ENCODE measurements at places on chromosomes 4 and X. TPM values are rescaled to one million over a fixed set of nuclear protein-coding genes. Genes with fewer than 3 reads are reported as not detected.

The MAGEA11 gene
- not detected for total RNA-seq

The CSN1S1 gene
- total RNA-seq: not detected

The MAMLD1 gene
- total RNA-seq: 1.3 TPM

The CT55 gene
- not detected for total RNA-seq

The PAGE5 gene
- total RNA-seq: not detected

The CLTRN gene
- 0.78 TPM for total RNA-seq

The HELT gene
- total RNA-seq: not detected

The LNX1 gene
- 45.3 TPM for total RNA-seq

DNA sequence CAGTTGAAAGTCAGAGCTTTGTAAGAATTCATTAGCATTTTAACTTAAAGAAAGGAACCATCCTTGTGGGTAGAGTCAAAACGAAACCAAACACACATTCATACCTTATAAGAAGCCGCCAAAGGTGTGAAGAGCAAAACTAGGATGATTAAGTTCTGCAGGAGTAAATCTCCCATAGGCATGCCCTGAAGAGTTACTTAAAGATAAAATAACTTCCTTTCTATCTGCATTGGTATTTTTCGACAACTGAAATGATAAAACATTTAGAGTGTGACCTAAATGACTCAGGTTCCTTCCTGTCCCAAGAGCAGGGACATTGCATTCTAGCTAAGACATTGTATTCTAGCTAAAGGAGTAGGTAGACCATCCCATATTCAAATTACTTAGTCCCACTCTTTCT lies 75.3 kb downstream of the BCOR start:
- H3K36me3 ChIP-seq: no peaks in the 10 kb centered on the region
- H3K4me1 ChIP-seq: no peaks in the 10 kb centered on the region
- DNase-seq: no peak
- H3K4me3 ChIP-seq: no peak overlapping the region
- no peaks in the 10 kb centered on the region for H3K27me3 ChIP-seq
- no peak overlapping the region for H3K27ac ChIP-seq

DNA sequence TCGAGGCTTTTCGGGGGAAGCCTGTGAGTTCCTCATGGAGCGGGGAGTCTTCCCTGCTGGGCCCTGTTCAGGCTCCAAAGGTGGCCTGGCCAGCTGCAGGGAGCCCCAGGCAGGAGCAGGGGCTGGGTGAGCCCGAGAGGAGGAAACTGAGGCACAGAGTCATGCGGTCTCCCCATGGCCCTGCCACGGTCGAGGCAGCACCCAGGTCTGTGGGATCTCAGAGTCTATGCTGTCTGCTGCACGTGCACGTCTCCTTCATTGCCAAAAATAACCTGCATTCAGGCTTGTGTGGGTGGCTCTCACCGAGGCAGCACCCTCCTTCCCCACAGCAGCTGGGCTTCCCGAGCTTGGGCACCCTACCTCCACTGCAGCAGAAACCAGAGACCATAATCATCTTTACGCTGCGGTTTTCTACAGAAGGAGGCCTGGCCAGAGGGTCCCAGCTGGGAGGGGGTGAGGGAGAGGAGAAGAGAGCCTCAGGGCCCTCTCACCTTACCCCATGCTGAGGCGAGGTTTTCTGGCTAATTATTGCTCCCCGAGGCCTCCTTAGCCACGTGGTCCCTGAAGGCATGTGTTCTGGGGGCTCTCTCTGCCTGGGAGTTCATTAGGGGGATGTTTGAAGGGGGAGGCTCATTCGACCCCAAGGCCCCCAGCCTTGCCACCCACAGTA lies 64.3 kb downstream of the CPZ start:
- H3K27ac ChIP-seq: no peak overlapping the region
- H3K4me1 ChIP-seq: no peaks in the 10 kb centered on the region
- H3K27me3 ChIP-seq: no peaks in the 10 kb centered on the region
- H3K4me3 ChIP-seq: no peak overlapping the region
- DNase-seq: no peak
- H3K36me3 ChIP-seq: no peaks in the 10 kb centered on the region

DNA sequence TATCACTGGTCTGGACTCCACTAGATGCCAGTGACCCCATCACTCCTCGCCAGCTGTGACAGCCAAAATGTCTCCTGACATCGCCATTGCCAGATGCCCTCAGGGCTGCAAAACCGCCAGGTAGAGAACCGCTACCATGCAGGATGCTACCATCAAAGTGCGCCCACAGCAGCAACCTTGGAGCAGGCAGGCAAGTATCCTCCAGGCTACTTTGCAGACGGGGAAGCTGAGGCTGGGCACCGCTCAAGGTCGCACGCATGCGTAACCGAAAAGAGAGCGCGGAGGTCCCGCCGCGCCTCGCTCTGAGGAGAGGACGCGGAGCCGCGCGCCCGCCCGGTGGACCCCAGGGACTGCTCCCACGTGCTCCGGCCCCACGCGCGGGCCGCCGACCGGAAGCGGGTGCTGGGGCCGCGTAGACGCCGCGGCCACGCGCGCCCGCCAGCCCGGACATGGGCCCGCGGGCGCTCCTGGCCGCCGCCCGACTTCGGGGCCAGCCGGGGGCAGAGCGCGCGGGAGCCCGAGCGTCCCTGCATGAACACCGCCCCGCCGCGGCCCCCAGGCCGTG lies at the start of gene STS:
Gene STS (plus strand): TSS at position 300 of the 565 bp plus-strand sequence. CDS start 105,488 bp downstream, outside the sequence.
- peak within 1 kb of the TSS; percentile 74 for H3K27ac ChIP-seq
- H3K27me3 ChIP-seq: no peaks in the 10 kb centered on the region
- peak; percentile 19 for DNase-seq
- H3K4me1 ChIP-seq: peaks cover 5% of the 10 kb centered on the region
- peak within 1 kb of the TSS; percentile 64 for H3K4me3 ChIP-seq
- no peaks in the 10 kb centered on the region for H3K36me3 ChIP-seq

DNA sequence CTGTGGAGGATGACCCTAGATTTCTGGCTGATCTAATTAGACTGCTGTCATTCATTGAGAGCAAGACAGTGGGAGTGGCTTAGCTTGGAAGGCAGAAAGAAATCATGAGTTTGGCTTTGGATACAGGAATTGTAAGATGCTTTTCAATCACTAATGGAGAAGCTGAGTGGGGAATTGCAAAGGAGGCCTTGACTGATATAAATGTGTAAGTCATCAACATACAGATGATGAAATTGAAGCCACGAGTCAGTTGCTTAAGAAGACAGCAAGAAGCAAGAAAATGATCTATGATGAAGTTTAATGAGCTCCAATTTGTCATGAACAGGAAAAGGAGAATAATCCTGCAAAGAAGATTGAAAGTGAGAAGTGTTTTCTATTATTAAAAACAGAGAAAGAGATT lies 136.7 kb upstream of the C1QTNF7 start:
- no peak overlapping the region for H3K27ac ChIP-seq
- no peaks in the 10 kb centered on the region for H3K36me3 ChIP-seq
- no peaks in the 10 kb centered on the region for H3K27me3 ChIP-seq

DNA sequence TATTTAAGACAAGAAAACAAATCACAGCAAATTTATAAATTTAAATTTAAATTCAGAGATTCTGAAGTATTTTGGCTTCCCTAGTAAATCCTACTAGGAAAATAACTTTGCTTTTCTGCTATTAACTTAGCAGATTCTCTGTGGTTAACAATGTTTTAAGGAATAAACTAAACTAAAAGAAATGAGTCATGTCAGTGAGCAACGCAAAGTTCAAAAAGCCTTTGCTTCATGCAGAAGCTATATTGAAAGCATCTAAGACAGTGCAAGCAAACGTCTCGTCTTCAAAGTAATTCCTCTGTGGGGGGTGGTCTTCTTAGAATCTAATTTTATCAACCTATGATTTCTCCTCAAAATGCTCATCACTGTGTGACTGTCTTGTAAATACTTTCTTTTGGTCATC lies 30.1 kb downstream of the GABRB1 start:
- no peak overlapping the region for H3K4me3 ChIP-seq
- no peak overlapping the region for H3K27ac ChIP-seq
- no peak for DNase-seq
- no peaks in the 10 kb centered on the region for H3K4me1 ChIP-seq

GRCh38 chr4:82890901-82891706 lies at the start of gene SEC31A:
SEC31A (minus strand) TSS chr4:82891153; CDS start chr4:82881936, 9,217 bp downstream.
- DNase-seq: peak; percentile 96
- peak within 1 kb of the TSS; percentile 92 for H3K4me3 ChIP-seq
- no peaks in the 10 kb centered on the region for H3K27me3 ChIP-seq
- H3K27ac ChIP-seq: peak within 1 kb of the TSS; percentile 94
- H3K36me3 ChIP-seq: peaks cover 11% of the 10 kb centered on the region
- H3K4me1 ChIP-seq: peaks cover 15% of the 10 kb centered on the region

- H3K27ac ChIP-seq: no peak overlapping the region
- no peak for DNase-seq
- H3K27me3 ChIP-seq: no peaks in the 10 kb centered on the region
Observed at GRCh38 chrX:110381216-110381615, 22.6 kb downstream of the RTL9 start.

All from thyroid gland (tissue), 4 donors.